ENCODE measurements at places on chromosomes 1 and 21.

DNA sequence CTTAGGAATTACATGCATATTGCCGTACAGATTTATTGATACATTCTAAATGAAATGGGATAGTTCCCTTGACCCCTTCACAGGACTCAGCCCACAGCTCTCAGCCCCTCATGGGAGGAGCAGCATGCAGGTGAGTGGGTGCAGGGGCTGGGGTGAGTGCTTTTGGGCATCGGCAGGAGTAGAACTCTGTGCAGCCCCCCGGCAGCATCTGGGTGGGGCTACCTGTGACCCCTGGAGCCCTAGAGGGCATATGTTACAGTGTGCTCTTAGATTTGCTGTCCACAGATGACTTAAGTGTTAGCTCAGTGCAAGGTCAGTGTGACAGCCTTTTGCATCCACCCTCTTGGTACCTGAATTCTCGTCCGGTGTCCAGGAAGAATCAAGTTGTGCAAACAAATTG is 120.3 kb downstream of the GALNT2 start:
- DNase-seq = no peak

DNA sequence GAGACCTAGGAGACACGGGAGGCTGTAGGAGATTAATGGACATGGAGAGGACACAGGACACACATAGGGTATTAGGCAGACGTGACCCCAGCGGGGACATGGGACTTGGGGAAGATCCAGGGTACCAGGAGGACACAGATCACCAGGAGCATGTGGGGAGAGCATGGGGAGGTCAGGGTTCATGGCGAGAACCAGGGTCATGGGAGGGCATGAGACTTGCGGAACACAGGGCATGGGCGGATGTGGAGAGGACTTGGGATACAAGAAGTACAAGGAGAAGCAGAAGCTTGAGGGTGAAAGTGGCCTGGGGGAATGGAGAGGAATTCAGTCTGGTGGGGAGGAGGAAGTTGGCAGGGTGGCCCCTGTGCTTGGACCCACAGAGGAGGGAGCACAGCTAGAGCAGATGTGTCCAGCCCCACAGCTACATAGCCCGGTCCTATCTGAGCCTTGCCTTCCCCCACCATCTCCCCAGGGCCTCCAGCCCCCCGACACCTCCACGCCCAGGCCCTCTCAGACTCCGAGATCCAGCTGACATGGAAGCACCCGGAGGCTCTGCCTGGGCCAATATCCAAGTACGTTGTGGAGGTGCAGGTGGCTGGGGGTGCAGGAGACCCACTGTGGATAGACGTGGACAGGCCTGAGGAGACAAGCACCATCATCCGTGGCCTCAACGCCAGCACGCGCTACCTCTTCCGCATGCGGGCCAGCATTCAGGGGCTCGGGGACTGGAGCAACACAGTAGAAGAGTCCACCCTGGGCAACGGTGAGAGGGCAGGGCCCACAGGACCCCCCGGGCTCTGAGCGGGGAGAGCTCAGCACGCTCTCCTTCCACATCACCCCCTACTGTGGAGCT is 12.1 kb downstream of the TIE1 start:
- no peak for DNase-seq

- no peak for DNase-seq
Observed at GRCh38 chr1:205246351-205247119, 18.8 kb downstream of the TMCC2 start.

GRCh38 chr1:151616505-151616849 is 4.6 kb downstream of the SNX27 start:
- DNase-seq = no peak

GRCh38 chr1:118933051-118933781 is 54.9 kb downstream of the TBX15 start:
- no peak for DNase-seq

- no peak for DNase-seq
Observed at GRCh38 chr1:84719543-84720217, 29.4 kb upstream of the SSX2IP start.

DNA sequence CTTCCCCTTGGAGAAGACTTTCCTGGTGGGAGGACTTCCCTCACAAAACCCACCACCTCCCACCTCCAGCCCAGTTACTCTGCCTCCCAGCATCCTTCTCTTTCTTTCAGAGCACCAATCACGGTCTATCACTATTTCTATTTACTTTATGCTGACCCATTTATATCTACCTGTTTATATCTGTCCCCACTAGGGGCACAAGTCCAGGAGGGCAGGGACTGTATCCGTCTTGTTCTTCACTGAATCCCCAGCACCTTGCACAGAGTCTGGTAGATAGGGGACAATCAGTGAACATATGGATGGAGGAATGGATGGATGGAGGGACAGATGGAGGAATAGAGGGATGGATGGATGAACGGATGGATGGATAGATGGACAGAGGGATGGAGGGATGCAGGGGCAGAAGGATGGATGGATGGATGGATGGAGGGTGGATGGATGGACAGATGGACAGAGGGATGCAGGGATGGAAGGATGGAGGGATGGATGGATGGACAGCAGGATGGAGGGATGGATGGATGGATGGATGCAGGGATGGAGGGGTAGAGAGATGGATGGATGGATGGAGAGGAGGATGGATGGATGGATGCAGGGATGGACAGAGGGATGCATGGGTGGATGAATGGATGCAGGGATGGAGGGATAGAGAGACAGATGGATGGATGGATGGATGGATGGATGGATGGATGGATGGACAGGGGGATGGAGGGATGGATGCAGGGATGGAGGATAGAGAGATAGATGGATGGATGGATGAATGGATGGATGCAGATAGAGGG is 5.5 kb downstream of the C1QB start:
- no peak for DNase-seq

GRCh38 chr1:178006043-178006442 is 36.2 kb upstream of the SEC16B start:
- DNase-seq = no peak

DNA sequence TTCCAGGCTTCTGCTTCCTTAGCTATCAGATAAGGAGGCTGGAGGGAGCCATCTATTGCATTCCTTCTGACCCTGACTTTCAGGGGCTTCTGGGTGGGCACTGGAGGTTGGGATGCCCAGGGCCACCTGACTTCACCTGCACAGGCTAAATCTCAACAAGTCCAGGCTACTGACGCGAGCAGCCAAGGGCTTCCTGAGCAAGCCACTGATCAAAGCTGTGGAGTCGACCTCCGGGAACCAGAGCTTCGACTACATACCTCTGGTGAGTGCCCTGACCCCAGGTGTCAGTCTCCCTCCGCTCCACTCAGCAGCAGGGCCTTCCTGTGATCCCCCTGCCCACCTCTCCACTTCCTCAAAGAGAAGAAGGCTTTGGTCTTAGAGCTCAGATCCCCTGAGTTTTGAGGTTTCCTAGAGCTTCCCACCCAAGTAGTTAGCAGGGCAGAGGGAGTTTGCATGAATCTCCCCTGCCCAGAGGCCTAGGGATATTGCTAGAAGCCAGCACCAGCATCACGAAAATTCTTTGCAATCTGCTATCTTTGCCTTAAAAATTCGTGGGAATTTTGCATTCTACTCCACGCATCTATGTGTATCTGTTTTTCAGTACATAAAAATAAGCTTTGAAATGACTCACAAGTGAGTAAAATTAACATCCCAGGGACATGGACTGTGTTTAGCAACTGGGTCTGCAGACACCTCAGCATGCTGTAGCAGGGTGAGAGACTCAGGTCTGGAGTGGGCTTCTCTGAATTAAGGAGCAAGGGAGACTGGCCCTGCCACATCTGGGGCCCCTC is 61.4 kb downstream of the VWA5B1 start:
- no peak for DNase-seq

DNA sequence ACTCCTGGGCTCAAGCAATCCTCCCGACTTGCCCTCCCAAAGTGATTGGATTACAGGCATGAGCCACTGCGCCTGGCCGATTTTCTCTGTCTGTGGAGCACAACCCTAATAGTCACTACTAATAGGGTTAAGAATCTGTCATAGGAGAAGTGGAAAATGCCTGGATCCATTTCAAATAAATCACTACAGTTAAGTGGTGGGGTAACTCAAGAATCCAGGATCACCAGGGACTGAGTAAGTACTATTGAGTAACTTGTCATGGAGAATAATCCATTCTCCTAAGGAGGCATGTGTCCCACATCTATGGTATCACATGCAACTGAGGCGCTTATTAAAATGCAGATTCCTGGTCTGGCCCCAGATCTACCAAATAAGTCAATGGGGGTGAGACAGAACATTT is 53.2 kb downstream of the OPTC start:
- DNase-seq = no peak

DNA sequence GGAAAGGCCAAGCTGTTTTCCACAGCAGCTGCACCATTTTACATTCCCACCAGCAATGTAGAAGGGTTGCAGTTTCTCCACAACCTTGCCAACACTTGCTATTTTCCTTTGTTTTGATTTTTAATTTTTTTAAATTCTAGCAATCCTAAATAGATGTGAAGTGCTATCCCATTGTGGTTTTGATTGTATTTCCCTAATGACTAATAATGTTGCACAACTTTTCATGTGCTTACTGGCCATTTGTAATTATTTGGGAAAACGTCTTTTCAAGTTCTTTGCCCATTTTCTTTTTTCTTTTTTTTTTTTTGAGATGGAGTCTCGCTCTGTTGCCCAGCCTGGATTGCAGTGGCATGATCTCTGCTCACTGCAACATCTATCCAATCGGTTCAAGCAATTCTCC is 53.9 kb downstream of the VCAM1 start:
- no peak for DNase-seq

GRCh38 chr1:24089027-24089742 is 22.8 kb downstream of the MYOM3 start:
- DNase-seq = no peak

- DNase-seq = no peak
Observed at GRCh38 chr1:240790856-240791255, 178.9 kb upstream of the GREM2 start.

DNA sequence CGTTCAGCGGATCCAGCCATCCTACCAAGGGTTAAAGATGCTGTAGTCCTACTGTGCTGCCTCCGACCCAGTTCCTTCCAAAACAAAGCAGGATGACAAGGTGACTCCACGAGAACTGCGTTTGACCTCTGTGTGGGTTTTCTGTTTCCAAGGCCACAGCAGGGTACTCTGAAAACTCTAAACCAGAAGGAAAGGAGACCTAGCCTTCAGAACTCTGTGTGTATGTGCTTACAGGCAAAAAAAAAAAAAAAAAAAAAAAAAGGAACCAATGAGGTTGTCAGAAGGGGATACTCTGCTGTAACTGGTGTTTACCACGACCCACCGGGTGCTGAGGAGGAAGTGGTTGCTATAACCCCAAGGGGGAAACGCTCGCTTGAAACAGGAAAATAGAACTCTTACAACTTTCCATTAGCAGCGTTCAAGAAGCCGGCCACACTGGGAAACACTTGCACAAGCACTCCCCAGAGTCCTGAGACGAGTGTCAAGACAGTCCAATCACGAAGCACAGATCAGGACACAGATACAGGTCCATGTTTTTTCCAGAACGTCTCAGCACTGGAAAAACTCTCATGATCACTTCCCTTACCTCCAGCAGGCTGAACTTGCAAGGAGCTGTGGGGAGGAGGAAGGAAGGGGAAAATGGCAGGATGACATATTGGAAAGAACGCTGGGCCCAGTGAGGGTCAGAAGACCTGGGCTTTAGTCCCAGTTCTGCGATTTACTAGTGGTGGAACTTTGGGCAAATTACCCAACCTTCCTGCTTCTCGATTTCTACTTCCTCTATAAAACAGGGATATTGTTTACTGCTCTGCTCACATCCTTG is 64.0 kb downstream of the ITPKB start:
- no peak for DNase-seq

DNA sequence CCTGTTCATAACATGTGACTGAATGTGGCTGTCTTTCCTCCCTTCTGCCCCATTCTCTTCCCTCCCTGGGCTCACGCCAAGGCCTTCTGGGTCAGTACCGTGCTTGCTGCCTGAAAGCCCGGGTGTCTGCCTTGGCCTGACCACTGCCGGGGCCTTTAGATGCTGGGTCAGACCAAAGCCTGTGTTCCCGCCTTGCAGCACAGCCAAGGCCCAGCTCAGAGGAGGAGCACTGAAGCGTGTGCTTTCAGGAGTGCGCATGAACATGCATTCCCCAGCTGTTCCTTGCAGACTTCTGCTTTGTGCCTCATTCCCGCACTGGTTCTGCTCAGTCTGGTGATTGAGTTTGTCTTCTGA is 27.0 kb upstream of the SARS1 start:
- no peak for DNase-seq

GRCh38 chr1:13735168-13735930 is 35.4 kb downstream of the PRDM2 start:
- no peak for DNase-seq

DNA sequence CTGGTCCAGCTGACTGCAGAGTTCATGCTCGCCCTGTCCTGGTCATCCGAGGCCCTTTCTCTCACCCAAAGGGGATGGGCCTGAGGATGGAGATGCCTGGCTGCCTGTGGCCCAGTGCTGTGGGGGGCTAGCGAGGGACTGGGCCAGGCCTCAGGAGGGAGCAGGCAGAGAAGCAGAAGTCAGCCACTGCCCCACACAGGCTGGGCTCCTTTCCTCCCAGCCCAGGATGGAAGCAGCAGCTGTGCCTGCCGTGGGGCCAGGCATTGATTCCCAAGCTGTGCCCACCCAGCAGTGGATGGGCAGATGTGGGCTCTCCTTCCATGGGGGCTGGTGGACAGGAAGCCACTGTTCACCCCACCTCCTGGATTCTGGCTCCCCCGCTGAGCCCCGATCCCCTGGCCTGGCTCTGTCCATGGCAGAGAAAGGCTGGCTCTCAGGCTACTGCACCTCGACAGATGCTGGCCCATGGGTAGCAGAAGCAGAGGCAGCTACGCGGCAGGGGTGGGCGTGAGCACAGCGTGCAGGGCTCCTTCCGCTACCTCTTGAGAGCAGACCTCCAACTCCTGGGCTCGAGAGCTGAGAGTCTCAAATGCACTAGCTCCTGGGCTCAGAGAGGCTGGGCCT is 24.6 kb downstream of the RUNX3 start:
- DNase-seq = no peak

Measured in COR-L47 (cell line).